ENCODE measurements at places on chromosomes 2 and 18.

DNA sequence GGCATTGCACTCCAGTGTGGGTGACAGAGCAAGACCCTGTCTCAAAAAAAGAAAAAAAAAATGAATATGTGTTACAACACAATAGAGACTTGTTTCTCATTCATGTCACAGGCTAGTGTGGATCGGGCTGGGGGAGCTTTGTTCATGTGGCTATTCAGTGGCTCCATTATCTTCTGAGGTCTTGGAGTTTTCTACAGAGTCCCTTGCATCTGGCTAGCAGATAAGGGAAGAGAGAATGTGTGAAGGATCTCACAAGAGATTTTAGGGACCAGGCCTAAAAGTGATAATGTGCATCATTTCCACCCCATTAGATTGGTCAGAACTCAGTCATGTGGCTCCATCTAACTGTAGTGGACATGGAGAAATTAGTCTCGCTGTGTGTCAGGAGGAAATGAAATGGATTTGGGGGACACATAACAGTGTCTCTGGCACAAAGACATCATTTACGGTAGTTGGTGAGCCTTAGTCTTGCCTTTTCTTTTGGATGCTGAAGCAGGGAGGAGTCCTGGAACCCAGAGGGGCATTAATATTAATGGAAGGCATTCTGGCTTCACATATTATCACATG is 32.4 kb upstream of the CASP10 start:
- DNase-seq = no peak

GRCh38 chr2:30287857-30288513 is 56.7 kb downstream of the LBH start:
- DNase-seq = no peak

- DNase-seq = no peak
Measured at GRCh38 chr2:28322051-28322450, 70.6 kb upstream of the FOSL2 start.

GRCh38 chr2:234771176-234771575 is 180.6 kb upstream of the SH3BP4 start:
- DNase-seq = no peak

DNA sequence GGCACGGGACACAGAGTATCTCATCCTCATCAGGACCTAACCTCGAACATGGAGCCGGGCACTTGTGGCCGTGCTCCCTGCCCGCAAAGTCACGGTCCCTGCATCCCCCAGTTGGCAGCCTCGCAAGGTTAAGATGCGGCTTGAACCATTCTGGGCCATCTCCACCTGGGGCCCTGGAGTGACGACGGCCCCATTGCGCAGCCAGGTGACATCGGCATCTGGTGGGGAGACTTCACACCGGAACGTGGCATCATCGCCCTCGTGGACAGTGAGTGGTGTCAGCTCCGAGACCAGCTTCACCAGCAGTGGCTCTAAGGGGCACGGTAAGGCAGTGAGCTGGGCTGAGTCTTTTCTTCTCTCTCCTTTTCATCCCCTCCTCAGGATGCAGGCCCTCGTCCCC is 12.6 kb downstream of the TMEM198 start:
- DNase-seq = no peak

DNA sequence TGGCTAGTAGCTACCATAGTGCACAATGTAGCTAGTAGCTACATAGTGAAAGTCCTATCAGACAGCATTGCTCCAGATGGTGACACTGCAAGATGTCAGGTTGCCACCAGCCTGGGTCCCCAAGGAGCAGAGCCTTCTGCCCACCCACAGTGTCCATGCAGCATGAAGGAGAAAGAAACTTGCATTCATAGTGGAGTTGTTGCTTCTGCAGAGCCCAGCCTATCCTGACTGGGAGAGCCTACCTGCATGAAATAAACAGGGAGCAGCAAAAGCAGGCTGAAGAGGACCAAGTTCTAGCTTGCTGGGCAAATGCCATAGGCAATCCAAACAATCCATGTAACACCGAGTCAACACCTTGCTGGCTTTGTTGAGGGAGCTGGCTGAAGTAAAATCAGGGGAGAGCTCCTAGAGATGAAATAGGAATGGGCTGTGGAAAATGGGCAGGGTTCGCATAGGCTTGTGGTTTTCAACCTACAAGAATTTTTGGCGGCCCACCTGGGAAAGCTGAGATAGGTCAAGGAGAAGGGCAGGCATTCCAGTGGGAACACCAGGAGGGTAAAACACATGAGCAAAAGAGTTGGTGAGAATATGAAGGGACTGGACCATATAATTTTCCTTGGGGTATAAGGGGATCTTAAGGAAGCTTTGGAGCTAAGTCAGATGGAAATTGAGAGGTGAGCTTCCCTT is 195.8 kb downstream of the CYP26B1 start:
- DNase-seq = no peak

DNA sequence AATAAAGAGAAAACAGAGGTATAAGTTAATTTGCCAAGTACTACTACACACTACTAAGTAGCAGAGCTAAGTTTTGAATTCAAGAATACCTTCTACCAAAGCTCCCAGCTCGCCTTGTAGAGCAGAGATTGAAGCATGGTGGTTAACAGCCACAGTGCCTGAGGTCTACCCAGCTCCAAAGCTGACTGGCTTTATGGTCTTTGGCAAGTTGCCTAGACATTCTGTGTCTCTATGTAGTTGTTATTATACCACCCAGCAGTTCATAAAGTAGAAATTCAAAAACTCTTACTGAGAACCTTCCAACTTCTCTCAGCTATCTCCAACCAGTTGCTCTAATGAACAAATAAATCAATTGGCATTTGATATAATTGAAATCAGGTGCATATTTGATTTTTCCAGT is 87.8 kb downstream of the PDE11A start:
- DNase-seq = no peak

DNA sequence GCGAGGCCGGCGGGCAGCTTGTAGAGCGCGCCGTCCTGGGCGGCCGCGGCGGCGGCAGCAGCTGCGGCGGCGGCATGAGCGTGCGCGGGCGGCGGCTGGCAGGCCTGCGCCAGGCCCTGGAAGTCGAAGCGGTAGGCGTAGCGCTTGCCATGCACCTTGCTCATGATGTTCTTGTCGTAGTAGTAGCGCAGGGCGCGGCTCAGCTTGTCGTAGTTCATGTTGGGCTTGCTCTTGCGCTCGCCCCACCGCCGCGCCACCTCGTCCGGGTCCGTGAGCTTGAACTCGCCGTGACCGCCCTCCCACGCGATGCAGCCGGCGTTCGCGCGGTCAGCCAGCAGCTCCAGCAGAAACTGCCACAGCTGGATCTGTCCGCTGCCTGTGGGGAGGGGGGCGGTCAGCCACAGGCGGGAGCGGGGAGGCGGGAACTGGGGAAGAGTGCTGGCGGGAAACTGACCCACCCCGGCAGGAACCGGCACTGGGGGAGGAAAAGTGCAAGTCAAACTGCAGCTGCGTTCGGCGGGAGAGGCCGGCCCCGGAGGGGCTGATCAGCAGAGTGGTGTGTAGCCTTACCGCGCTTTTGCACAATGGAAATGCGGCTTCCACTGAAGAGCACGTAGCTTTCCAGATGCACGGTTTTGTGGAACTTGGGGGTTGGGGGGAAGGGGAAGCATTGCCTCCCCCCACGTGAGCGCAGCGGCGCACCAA is 3.0 kb downstream of the FEV start:
- no peak for DNase-seq

DNA sequence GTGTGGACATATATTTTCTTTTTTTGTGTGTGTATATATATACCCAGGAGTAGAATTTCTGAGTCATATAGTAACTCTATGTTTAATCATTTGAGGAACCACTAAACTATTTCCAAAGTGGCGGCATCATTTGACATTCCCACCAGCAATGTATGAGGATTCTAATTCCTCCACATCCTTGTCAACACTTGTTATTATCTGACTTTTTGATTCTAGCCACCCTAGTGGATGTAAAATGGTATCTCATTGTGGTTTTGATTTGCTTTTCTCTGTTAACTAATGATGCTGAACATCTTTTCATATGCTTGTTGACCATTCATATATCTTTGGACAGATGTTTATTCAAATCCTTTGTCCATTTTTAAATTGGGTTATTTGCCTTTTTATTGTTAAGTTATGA is 120.3 kb downstream of the TGFA start:
- no peak for DNase-seq

- no peak for DNase-seq
Measured at GRCh38 chr2:9174771-9175437, 31.7 kb upstream of the ASAP2 start.

GRCh38 chr2:106825161-106825560 is 60.8 kb downstream of the ST6GAL2 start:
- DNase-seq = no peak

DNA sequence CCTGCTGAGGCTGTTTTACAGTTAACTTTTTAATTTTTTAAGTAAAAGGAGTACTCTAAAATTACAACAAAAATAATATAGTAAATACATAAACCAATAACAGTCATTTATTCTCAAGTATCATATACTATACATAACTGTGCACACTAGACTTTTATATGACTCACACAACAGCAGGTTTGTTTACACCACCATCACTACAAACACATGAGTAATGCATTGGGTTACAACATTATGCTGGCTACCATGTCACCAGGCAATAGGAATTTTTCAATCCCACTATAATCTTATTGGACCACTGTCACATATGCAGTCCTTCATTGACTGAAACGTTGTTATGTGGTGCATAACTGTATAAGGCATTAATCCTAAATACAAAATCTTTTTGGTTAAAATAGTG is 42.5 kb downstream of the RASGRP3 start:
- DNase-seq = no peak

- DNase-seq = no peak
Measured at GRCh38 chr2:119808516-119809147, 48.9 kb downstream of the PTPN4 start.

DNA sequence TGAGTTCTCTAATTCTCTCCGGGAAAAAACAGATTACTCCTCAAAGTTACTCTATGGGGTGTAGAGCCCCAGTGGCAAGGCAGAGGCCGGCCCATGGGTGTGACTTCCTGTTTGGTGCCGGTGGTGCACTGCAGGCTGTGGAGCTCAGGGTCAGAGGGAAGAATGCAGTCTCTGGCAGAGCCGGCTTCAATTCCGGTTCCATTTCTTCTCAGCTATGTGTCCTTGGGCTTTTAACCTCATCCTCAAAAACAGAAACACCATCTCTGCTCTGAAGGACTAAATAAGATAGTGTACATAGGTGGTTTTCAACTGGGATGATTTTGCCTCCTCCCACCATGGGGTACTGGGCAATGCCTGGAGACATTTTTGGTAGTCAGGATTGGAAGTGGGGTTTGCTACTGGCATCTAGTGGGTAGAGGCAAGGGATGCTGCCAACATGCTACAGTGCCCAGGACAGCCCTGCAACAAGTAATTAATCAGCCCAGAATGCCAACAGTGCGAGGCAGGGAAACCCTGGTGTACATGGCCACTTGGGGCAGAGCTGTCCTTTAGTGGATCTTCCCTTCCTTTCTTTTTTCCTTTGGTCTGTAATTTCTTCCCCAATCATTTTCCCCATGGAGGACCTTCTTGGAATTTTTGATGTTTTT is 81.2 kb downstream of the INSIG2 start:
- no peak for DNase-seq

DNA sequence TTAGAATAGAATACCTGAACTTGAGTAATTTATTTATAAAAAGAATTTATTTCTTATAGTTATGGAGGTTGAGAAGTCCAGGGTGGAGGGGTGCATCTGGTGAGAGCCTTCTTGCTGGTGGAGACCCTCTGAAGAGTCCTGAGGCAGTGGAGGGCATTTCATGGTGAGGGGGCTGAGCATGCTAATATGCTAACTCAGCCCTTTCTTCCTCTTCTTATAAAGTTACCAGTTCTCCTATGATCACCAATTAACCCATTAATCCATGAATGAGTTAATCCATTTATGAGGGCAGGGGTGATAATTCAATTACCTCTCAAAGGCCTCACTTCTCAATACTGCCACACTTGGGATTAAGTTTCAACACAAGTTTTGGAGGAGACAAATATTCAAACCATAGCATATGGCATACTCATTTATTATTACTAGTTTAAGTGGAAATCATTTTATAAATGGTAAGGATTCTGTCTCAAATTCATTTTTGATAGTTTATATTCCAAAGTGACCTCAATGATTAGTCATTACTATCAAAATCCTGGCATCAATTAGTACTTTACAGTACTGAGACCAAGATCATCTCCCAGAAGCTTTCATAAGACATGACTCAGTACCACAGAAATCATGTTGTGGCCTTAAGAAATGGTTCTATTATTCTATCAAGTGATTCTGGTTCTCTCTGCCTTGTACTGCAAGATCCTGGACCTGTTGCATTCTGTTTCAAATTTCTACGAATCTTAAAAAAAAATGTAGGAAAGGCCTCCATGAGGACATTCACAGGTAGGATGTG is 5.5 kb downstream of the ZNF396 start:
- DNase-seq = peak; percentile 74

DNA sequence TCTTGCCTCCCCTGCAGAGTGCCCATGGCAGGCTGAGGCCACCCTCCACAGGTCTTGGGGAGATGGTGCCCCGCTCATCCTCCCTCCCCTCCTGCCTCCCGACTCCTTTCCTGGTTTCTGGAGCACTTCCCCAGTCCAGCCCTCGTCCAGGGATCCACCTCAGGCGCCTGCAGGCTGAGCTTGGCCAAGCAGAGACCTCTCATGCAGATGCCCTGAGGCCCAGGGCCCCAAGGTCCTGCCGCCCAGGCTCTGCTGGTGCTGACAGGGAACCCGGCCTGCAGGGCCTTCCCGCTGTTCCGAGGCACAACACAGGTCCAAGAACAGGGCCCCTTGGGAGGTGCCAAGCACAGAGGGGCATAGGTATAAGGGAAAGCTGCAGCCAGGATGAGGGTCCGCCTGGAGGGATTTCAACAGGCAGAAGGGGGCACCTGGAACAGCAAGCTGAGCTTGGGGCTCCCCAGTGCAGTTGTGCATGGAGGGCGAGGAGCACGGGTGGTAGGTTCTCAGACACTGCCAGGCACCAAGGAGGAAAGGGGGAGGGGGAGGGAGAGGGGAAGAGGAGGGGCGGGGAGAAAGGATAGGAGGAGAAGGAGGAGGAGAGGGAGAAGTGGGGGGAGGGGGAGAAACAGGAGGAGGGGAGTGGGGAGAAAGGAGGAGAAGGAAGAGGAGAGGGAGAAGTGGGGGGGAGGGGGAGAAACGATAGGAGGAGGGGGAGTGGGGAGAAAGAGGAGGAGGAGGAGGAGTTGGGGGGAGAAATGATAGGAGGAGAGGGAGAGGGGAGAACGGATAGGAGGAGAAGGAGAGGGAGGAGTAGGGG is 1.2 kb upstream of the ANO7 start:
- DNase-seq = no peak

DNA sequence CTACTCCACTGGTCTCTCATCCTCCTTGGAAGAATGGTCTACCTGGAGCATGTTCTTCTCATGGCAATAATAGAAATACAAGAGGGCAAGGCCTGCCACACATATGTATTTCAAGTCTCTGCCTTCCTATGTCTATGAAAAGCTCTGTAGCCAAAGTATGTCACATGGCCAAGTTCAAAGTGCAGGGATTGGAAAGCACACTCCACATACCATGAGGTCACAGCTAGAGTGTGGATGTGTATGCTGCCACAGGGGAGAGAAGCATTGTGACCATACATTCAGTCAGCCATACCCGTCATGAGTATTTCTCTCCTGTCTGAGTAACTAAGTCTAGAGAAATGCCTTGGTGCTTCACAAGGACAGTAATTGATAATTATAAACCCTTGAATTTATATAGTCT is 8.8 kb upstream of the EIF2AK3 start:
- DNase-seq = no peak

- no peak for DNase-seq
Measured at GRCh38 chr18:56391931-56392590, 246.3 kb downstream of the TXNL1 start.

GRCh38 chr2:15941871-15942710 is 1.7 kb downstream of the MYCN start:
- no peak for DNase-seq

All from AG09309 (cell line).